Activated T-helper 1 cell treated with anti-CD3 and anti-CD28 coated beads, Interleukin-12 subunit alpha, Interleukin-12 subunit beta, Interleukin-2, Interleukin-4 antibody, amounts not matched to agents 30 ng/mL and 10 ng/mL and 1 ng/mL, durations not matched to agents 14 hours and 24 hours and 36 hours (primary cell): ENCODE measurements at places on chromosomes 7 and 10. TPM values are rescaled to one million over a fixed set of nuclear protein-coding genes. Genes with fewer than 3 reads are reported as not detected.

The TES gene
- total RNA-seq, result 36.2 and 38.4 TPM in 2 replicates

GRCh38 chr7:80136261-80137055 lies 1.8 kb downstream of the GNAI1 start:
- peaks cover 53% of the 10 kb centered on the region for H3K27me3 ChIP-seq
- peaks cover 30% of the 10 kb centered on the region for H3K4me1 ChIP-seq
- peak overlapping the region; percentile 24 for H3K27ac ChIP-seq
- no peak for DNase-seq

- no peaks in the 10 kb centered on the region for H3K4me1 ChIP-seq
- DNase-seq, result no peak
- H3K27me3 ChIP-seq, result peaks cover 9% of the 10 kb centered on the region
- H3K27ac ChIP-seq, result no peak overlapping the region
- no peak overlapping the region for H3K4me3 ChIP-seq
These were observed 51.1 kb upstream of the PPP1R3C start for GRCh38 chr10:91683975-91684374.

GRCh38 chr10:51653025-51653424 lies 46.4 kb downstream of the CSTF2T start:
- peaks cover 4% of the 10 kb centered on the region for H3K27me3 ChIP-seq
- no peaks in the 10 kb centered on the region for H3K36me3 ChIP-seq
- no peak for DNase-seq
